ENCODE measurements at places on chromosomes 3 and 15.

- DNase-seq: peak; percentile 87
Observed at GRCh38 chr3:10008588-10009344, 17.5 kb upstream of the FANCD2 start.

- no peak for DNase-seq
Observed at GRCh38 chr3:102006812-102007485, 157.6 kb downstream of the NFKBIZ start.

DNA sequence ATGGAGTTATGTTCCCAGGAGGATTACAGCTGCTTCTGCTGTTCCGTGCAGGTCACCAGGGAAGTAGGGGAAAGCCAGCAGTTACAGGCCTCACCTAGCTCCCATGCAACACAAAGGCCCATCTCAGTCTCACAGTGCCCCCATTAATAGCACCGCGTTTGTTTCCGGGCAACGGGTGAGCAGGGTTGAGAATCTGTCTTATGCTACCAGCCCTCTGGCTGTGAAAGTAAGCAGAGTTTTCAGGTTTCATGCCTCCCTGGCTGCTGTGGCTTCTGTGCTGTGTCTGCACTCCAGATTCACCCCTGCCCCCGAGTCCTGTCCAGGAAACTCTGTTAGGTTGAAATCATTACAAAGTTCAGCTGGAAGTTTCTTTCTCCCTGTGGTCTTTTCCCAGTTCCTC, 254.4 kb upstream of the GPR149 start:
- DNase-seq: no peak

- DNase-seq: no peak
Observed at GRCh38 chr15:100985401-100985800, 66.2 kb downstream of the LRRK1 start.

DNA sequence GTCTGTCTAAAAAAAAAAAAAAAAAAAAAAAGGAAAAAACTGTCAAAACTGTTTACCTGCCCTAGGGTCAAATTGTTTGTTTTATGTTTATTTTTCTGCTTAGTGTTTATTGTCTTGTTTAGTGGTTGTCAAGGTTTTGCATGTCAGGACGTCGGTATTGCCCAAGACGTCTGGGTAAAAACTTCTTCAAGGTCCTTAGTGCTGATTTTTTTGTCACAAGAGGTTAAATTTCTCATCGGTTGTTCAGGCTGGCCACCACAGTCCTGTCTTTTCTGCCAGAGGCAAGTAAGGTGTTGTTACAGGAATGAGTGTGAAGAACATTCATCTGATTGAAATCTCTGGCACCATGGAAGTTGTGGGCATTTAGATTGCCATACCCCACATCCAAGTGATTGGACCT, 7.0 kb downstream of the DET1 start:
- DNase-seq: no peak

- no peak for DNase-seq
Observed at GRCh38 chr3:182925944-182926337, 54.4 kb downstream of the DCUN1D1 start.

DNA sequence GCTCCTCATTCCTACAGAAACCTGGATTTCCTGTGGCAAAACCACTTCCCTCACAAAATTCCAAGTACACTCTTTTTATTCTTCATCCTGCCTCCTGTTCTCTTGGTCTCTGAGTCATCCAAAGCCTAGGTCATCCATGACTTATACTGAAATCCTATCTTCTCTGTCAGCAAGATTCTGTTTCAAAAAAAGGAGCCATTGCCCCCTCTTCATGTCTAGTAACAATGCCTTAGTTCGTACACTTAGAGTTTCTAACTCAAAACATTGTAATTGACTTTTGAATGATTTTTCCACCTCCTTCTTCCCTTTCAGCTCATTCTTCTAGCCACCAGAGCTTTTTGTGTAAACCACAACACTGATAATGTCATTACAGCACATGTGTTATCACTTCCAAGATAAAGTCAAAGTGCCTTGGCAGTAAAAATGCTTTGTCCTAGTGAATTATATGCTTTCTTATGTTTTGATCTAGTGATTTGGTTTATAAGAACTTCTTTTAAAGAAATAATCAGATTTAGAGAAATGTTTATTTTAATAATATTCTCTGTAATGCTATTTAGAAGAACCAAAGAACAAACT, 256.5 kb upstream of the NECTIN3 start:
- DNase-seq: no peak

- DNase-seq: no peak
Observed at GRCh38 chr3:29919571-29919970, 638.7 kb downstream of the RBMS3 start.

DNA sequence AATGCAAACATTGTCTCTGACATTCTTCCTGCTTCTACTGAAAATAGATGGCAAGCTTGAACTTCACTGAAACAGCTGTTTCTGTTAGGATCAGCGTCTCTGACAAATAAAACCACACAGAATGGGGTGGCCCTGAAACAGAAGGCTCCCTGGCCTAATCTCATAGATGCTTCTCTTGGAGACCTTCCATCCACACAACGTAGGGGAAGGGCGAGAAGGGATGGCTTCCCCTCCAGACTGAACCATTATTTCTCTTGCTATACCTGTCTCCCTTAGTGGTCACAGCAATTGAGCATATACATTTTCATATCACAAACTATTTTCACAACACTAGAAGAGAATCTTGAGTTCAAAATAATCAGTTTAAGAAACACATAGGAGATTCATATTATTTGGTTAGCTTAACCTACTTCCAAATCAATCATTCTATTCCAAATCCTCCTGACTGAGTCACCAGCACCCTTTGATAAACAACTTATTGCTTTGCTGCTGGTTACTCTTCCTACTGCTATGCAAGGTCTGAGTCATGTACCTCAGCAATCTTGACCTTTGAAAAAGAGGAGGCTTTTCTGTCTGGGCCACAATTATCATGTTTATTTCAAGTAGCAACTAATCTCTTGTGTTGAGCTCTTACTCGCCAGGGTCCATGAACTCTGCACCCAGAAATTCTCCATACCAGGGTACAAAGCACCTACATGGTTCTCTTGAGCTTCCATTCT, 45.5 kb downstream of the CBLB start:
- DNase-seq: no peak

All from germinal center (tissue), 1 donor.